COR-L47 (cell line): ENCODE measurements at places on chromosomes 1 and 21.

DNA sequence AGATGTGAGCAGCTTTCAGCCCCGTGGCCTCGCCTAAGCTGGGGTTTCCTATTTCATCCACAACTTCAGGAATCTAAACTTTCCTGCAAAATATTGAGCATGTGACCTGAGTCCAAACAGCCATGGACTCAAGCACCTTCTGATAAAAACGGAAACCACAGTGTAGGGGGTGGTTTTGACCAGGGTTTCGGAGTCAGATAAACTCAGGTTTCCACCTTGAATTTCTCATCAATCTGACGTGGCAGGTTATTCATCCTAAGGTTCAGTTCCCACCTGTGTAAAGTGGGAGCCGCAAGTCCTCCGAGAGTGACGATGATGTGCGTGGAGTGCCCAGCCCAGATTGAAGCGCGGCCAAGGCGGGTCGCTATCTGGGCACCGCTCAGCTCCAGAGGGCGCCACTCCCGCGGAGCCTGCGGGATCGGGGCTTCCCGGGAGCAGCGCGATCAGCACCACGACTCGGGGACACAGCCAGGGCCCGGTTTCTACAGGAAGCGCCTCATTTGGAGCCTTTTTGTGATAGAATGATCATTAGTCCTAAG lies 871 bp upstream of the ETS2 start:
- DNase-seq = peak; percentile 45

GRCh38 chr1:19800076-19800804 lies 524 bp upstream of the TMCO4 start:
- DNase-seq = no peak

DNA sequence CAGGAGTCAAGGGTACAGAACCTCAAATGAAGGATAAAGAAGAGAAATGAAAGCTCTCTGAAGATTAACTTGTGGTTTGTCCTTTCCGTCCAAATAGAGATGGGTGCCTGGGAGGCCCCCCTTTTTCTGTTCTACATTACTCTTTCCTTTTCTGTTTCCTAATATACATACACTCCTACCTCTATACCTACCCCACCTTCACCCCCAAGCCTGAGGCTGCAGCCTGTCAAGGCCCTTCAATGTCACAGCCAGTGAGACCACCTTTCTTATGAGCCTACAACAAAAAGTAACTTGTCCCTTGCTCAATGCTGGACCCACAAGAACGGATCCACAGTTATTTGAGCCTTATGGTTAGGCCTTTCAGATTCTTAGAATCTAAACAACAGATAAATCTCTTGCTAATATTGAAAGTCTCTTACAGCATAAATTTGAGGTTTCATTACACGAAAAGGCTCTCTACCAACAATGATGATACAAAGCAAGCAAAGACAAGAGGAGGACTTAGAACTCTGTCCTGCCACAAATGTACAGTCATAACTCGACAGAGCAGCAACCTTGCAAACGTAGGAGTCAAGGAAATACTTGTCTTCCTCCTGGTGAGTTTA lies 4.1 kb upstream of the TRAF3IP3 start:
- no peak for DNase-seq

DNA sequence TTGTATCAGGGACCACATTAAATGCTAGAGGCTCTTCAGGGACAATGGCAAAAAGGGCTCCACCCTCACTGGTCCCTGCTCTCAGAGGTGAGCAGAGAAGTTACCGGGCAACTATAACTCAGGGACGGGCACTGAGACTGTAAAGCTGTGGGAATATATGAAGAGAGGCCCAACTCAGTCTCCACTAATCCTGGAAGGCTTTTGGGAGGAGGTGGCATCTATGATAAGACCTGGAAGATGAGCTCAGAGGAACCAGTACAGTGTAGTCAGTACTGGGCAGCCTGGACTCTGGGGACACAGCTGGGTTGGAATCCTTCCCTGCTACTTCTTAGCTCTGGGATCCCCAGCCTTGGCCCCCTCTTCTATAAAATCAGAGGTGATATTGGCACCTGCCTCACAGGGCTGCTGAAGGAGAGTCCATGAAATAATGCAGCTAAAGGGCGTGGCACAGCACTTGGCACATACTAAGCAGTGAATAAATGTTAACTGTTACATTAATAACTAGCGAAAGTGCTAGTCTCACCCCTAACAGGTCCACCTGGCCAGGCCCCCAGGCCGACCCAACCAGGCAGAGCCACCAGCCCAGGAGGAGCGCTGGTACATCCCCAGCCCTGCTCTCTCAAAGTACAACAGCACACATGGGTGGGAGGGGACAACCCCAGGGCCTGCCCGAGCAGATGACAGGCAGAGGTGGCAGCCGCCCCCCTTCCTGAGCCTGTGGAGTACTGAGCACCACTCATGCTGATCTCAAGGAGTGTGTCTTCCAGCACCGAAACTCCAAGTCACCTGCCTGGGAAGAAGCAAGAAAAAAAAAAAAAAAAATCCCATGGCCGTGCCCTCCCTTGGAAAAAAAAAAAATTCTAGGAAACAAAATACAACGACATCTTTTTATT lies 62.7 kb downstream of the CASZ1 start:
- DNase-seq = no peak

- no peak for DNase-seq
Measured at GRCh38 chr1:22750685-22751051, 40.0 kb downstream of the EPHB2 start.

DNA sequence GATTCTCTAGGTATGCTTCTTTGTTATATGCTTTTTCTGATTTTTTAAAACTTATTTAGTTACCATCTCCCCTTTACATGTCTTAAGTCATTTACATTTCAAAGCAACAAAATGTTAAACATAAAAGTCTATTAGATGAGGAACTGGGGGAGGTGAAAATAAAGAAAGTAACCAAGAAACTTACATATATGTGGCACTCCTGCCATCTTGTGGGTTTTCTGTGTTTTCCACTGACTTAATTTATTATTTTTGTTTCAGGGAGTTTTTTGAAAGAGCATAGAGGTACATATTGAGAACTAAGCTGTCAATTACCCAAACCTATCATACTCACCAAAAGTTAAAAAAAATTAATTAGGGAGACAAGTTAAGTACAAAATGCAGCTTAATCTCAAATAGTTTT lies 1531.1 kb downstream of the MRPL39 start:
- DNase-seq = no peak

GRCh38 chr21:38179511-38179910 lies 77.3 kb upstream of the KCNJ15 start:
- DNase-seq = no peak

DNA sequence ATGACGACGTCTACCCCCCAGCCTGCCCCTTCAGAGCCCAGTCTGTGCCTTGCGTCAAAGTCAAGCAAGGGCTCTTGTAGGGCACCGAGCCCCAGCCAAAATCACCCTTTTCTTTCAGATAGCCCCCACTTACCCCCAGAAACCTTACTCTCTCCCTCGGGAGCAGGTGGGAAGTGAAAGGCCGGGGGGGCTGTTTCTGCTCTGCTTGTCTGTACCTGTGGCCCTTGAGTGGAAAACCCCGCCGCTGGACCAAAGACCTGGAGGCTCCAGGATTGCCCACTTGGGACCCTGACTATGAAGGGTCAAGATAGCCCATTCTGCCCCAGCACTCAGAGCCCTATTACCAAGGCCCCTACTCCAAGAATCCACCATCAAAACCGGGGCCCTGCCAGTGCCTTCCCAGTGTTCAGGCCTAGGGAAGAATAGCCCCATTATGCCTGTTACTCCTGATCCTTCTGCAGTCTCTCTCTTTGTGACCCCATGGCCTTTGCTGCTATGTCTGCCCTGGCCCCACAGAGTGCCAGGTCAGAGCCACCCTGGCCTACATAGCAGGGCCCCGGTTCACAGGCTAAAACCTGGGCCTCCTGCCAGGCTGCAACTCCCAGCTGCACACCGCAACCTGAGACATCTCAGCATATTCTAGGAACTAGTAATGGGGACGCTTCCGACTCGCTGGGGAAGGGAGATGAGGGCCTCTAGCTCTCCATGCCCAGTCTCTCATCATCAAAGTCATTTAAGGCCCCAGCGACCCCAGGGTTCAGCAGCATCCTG lies 22.2 kb upstream of the HPDL start:
- DNase-seq = no peak

GRCh38 chr1:244436336-244437085 lies 15.2 kb downstream of the ADSS2 start:
- no peak for DNase-seq

DNA sequence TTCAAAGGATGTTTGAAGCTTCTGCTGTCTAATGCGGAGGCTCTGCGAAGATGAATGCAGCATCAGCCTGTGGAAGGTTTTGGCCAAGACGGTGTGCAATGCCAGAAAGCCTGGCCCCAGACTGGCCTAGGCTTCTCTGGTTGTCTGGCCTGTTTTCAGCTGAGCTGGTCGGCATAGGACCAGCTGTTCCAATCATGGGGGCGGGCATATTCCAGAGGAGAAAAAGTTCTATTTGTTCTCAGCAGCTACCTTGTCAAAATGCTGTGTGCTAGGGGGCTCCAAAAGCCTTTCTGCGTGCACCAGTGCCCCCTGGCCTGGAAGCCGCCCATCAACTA lies 57.6 kb downstream of the TGFB2 start:
- DNase-seq = no peak

- no peak for DNase-seq
Measured at GRCh38 chr21:38790961-38791360, 14.8 kb upstream of the ETS2 start.

- no peak for DNase-seq
Measured at GRCh38 chr21:41571938-41572510, 64.1 kb upstream of the TMPRSS2 start.

DNA sequence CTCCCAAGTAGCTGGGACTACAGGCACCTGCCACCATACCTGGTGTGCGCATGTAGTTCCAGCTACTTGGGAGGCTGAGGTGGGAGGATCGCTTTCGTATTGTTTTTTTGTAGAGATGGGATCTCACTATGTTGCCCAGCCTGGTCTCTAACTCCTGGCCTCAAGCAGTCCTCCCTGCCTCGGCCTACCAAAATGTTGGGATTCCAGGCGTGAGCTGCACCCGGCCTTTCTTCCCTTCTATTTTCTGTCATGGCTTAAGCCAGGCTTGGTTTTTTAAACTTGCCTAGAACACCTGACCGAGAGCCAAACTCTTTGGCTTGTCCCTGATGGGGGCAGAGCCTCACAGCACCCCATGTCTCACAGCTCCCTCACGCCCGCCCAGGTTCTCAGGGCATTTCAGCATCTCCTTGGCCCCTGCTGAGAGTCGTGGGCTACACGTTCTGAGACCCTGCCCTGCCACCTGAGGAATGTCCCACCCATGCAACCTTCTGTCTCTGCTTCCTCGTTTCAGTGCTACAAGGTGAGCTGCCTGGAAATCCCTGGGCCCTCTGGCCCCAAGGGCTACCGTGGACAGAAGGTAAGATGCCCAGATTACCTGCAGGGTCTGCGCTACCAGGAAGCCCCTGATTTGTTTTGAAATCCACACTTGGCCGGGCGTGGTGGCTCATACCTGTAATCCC lies 15.7 kb downstream of the COL6A2 start:
- DNase-seq = no peak

- DNase-seq = no peak
Measured at GRCh38 chr1:116324411-116324810, 48.6 kb upstream of the ATP1A1 start.

- no peak for DNase-seq
Measured at GRCh38 chr1:245690946-245691541, 536.3 kb downstream of the KIF26B start.

DNA sequence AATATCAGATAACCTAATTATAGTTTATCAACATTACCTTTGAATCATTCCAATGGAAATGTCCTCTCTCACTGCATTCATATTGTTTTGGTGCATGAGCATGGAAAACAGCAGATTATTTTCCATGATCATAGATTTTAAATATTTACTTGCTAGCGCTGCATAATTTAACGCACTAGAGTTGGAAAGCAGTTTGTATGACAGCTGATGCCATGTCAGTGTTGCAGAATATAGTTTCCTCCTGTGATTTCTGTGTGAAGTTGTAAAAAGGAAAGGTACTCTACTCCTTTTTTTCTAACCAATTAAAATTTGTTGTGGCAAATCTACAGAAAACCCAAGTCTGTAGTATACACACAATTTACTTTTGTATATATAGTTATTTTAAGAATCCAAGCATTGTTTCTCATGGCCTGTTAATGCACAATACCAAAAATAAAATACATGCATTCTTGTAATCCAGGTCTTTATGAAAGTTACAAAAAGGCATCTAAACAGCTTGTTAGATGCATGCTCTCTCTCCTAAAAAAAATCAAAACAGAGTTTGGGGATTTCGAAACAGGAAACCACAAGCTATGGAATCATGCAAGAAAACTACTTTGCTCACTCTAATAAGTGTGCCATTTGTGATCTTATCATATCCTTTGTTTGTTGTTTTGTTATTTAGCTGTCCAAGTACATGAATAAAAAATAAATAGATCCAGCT lies 1.9 kb upstream of the ATG4C start:
- DNase-seq = no peak

- no peak for DNase-seq
Measured at GRCh38 chr1:200628223-200628881, 7.8 kb upstream of the KIF14 start.

DNA sequence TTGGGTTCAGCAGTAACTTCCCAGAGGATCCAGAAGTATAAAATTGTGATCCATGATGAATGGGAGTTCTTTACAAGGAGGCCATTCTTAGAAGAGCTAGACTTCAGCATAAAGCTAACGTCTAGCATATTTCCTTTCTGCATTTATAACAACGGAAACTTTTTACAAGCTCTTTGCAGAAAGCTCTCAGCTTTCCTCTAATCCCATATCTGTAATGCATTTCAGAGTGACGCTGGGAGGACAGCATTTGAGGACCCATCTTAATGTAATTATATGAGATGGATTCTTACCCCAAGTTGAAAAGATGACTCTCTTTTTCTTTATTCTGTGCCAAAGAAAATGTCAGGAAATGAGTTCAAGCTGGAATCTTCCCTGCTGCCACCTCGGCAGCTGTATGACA lies 132.0 kb upstream of the CACHD1 start:
- DNase-seq = no peak

DNA sequence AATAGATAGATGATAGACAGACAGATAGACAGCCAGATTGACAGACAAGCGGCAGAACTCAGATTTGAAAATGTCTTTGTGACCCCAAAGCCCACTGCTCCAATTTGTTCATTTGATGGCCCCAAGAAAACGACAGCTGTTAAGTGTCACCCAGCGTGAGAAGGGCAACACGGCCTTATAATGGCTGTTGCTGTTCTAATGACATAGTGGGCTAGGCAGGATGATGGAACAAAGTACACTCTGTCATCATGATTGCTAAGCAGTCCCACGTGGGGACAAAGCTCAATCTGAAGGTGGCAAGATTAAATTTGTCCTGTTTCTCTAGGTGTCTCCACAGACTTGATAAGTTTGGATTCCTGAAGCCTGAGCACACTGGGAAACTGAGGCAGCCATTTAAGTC lies 112.9 kb downstream of the DAB1 start:
- no peak for DNase-seq

DNA sequence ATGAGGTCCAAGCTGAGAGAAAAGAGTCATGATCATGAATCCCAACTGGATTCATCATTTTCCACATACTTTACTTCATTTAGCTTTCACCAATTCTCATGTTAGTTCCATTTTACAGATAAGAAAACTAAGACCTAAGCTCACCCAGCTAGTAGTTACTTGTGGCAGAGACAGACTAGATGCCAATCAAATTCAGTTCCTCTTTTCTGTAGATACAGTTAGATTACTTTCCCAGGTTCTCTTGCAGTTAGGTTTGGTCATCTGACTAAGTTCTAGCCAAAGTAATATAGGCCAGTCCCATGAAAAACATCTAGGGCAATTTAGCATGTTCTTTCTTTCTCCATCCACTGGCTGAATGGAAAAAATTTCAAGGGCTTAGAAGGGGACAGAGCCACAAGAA lies 8.9 kb upstream of the KCND3 start:
- DNase-seq = no peak

- DNase-seq = peak; percentile 75
Measured at GRCh38 chr1:201506557-201507359, at the start of gene CSRP1. Gene CSRP1 (minus strand): TSS chr1:201507123. CDS start chr1:201496303, 10,820 bp downstream.
